CD4-positive, alpha-beta T cell treated with Interleukin-21 for 1 hour (primary cell): ENCODE measurements at places on chromosomes 11 and 22.
A peak's percentile ranks its signal among the peaks of the same experiment; 100 is the strongest.

GRCh38 chr11:11681536-11681935, 59.7 kb upstream of the GALNT18 start:
- DNase-seq: no peak

- DNase-seq: no peak
These were observed 139.5 kb upstream of the TTC12 start for GRCh38 chr11:113174882-113175281.

DNA sequence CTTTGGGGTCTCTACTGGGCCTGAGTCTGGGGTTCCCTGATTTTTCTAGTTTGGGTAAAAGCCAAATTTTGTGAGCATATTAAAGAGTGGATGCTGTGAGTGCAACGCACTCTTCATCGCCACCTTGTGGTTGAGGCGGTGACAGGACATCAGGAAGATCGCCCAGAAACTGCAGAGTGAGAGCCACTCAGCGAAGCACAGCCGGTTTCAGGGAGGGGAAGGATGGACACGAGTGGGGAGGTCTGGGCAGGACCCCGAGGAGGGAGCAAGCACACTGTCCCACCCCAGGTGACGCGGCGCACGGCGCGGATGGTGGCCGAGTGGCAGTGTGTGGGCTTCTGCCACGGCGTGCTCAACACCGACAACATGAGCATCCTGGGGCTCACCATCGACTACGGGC, 9.1 kb downstream of the SELENOO start:
- peak; percentile 72 for DNase-seq

DNA sequence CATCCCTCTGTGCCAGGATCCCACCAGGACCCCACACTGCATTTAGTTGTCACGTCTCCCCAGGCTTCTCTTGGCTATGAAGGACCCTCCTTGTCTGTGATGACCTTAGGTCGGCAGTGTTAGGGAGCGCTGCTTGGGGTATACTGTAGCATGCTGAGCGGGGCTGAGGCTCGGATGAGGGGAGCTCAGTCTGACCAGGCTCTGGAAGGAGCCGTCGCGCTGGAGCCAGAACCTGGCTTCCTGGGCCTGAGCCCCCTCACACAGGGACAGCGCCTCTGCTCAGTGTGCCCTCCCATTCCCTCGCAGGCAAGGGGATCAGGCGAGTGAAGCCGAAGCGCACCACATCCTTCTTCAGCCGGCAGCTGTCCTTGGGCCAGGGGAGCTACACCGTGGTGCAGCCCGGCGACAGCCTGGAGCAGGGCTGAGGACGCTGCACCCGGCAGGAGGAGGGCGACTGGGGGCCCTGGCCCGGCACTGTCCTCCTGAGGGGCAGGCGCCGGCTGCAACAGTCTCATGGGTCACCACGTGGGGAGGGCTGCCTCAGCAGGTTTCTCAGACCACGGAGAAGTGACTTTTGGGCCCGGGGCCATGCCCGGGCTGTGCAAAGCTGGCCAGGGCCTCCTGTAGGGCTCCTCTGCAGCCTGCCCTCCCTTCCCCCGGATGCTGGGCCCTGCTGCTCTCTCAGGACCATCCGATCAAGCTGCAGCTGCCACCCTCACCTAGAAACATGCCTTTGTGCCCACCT, 11.5 kb upstream of the NEAT1 start:
- no peak for DNase-seq

DNA sequence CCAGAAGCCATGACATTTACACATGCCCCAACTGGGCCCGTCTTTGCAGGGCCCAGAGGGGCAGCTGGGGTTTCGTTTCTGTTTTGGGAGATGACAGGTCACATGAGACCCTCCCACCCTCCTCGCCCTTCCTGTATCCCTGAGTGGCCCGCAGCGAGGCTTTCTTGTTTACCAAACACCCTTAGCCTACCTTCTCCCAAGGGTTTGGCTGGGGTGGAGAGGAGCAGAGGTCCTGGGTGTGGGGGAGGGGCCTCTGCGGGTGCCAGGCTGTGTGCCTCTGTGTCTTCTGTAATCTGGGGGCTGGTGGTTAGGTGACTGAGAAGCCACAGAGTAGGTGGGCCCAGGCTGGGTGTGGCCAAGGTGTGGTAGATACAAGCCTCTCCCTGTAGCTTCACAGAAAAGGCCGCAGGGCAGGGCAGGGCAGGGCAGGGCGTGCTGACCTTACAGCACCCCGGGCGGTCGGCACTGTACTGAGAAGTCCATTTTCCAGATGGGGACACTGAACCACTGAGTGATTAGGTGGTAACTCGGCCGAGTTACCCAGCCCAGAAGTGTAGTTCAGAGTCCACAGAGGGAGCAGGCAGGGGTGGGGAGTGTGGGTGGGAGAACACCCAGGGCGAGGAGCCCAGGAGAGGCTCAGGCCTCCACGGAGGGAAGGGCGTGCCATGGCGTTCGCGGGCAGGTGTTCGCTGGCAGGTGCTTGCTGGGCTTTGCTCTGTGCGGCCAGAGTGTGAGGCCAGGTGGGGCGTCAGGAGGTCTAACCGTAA, 8.7 kb downstream of the PRR5 start:
- peak; percentile 51 for DNase-seq

DNA sequence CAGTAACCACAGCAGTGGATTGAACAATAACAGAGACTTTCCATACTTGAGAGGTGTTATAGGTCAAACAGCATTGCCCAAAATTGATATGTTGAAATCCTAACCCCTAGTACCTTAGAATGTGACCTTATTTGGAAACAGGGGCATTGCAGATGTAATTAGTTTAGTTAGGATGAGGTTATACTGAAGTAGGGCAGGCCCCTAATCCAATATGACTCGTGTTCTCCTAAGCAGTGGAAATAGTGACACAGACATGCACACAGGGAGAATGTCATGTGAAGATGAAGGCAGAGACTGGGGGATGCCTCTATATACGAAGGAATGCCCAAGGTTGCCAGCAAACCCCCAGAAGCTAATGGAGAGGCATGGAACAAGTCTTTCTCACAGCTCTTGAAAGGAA, 270.5 kb downstream of the TENM4 start:
- no peak for DNase-seq

- no peak for DNase-seq
These were observed 5.7 kb upstream of the CDC42EP2 start for GRCh38 chr11:65309006-65309405.

DNA sequence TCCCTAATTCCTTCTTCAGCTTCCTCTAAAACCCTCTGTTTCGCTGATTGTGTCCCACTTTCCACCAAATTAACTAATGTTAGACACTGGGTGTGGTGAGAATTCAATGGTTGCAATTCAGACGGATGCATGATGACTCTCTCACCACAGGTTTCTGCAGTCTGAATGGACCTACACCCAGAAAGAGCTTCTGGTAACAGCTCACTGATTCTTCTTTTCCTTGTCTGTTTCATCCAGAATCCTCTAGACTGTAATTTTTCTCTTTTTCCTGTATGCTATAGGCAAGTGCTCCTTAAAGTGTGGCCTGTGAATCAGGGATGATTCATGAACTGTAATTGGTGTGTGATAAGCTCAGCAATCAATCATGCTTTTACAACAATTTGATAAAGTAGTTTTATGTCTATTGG, 18.1 kb downstream of the MMP10 start:
- no peak for DNase-seq

- DNase-seq: no peak
These were observed 3.8 kb downstream of the CD81 start for GRCh38 chr11:2380807-2381350.

DNA sequence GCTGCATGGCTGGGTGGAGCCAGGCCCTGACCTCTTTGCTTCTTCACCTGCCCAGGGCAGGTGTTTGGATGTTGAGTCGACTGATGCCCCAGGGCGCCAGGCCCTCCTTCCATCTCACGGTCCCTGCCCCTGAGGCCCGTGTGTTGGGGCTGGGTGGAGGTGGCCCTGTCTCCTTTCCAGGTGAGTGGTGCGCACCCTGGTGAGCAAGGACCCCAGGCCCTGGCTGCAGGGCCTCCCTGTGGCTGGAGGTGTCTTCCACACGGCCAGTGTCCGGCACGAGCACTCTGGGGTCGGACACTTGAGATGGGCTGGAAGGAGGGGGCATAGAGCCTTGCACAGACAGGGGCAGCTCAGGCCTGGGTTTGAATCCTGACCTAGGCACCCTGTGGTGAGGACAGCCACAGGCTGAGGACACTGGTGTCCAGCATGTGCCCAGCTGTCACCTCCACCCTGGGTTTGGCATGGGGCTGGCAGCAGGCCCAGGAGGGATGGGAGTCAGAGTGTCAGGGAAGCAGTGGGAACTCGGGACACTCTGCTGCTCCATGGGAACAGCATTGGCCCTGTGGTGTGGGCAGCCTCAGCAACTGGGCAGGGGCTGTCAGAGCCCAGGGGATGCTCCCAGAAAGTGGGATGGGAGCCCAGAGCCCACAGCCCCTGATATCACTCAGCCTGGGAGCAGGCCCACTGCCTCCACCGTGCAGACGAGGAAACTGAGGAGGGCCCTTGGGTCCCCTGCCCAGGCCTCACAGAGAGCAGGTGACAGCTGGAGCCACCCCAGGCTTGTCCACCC, 37.1 kb upstream of the CCDC188 start:
- no peak for DNase-seq

- no peak for DNase-seq
These were observed 300.4 kb downstream of the TTC28 start for GRCh38 chr22:28379075-28379779.

- DNase-seq: no peak
These were observed 40.1 kb downstream of the EIF4ENIF1 start for GRCh38 chr22:31449506-31449905.

DNA sequence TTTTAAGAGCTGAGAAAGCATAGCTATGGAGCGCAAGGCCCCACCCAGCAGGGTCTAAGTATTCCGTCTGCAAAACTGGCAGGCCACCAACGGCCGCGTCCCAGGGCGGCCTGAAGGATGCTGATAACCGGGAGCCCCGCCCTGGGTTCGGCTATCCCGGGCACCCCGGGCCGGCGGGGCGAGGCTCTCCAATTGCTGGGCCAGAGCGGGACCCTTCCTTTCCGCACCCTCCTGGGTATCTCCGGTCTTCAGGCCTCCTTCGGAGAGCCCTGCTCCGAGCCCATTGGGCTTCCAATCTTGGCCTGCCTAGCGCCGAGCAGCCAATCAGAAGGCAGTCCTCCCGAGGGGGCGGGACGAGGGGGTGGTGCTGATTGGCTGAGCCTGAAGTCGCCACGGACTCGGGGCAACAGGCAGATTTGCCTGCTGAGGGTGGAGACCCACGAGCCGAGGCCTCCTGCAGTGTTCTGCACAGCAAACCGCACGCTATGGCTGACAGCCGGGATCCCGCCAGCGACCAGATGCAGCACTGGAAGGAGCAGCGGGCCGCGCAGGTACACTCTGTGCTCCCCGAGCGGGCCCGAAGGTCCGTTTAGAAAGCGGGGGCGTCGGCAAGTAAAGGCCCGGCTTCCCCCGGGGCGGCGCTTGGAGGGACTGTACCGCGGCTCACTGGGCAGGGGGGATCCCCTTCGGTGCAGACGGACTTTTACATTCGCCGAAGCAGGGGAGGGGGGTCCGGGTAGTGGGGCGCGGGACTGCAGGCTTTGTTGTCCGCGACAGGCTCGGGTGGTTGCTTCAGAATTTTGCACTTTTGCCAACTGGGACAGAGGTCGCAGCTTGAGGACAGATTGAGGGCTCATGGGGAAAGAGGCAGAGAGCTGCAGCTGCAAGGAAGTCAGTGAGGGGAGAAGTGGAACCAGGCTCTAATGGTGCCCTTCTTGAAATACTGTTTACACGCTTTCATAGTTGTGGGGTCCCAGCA, at the start of gene CAT:
Gene CAT (plus strand): TSS at position 406 of the 979 bp plus-strand sequence. CDS start 80 bp downstream, at position 486.
- peak; percentile 98 for DNase-seq

DNA sequence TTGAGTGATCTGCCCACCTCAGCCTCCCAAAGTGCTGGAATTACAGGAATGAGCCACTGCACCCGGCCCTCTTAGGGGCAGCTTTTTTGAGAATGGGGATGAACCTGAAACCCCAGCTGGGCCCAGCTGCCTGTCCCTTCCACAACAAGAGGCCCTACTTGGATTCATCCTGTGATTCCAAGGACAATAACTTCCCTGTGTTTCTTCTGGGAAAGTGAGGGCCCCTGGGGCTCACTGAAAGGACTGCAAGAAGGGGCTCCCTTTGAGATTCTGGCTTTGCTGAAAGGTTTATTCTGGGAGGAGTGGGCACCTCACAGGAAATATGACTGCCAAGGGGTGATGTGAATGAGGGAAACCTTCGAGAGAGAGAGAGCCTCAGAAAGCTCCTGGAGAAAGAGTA, 12.3 kb upstream of the GNAZ start:
- no peak for DNase-seq

DNA sequence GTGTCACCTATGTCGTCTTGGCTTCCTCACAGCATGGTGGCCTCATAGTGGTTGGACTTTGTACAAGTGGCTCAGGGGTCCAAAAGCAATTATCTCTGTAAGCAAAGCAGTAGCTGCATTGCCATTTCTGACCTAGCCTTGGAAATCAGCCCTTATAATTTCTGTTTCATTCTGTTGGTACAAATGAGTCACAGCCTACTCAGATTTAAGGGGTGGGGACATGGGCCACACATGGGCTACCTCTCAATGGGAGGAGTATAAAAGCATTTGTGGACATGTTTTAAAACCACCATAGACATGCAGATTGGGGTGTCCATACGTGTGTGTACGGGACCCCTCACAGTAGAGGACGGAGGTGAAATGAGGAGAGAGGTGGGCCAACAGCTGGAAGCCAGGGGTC, 41.6 kb downstream of the CHRDL2 start:
- DNase-seq: no peak

DNA sequence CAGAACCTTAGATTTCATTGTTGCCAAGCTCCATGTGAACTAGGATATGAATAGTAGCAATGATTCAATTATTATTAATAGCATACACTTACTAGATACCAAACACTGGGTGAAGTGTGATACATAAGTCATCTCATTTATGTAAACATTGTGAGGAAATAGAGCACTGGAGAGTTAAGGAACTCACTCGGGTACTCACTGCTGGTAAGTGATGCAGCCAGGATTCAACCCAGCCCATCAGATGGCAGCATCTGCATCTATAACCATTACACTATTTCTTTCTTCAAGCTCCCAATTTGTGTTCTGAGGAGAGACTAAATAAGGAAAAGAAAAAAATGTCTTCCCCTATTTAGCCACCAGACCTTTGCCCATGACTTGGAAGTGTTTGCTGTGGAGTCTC, 10.2 kb upstream of the ALG8 start:
- no peak for DNase-seq

DNA sequence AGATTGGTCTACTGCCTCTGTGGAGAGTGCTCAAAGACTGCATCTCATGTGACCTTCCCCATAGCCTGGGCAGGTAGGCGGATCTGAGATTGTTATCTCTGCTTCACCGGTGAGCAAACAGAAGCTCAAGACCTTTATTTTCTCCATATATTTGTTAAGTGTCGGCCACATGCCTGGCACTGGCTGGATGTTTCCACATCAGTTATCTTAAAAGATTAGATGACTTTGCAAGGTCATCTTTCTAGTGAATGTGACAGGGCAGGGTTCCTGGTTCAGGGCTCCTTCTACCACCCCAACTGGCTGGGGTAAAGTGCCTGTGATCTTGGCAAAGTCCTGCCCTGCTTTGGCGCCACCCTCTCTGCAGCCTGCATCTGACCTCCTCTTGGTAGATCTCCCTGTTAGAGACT, 125.0 kb downstream of the CCDC81 start:
- DNase-seq: no peak
